Stimulated activated CD4-positive, alpha-beta T cell treated with anti-CD3 and anti-CD28 coated beads, Interleukin-1b, Interleukin-23, amount 100 ng/mL, for 1 hour (primary cell): ENCODE measurements at places on chromosomes 5 and 9.

DNA sequence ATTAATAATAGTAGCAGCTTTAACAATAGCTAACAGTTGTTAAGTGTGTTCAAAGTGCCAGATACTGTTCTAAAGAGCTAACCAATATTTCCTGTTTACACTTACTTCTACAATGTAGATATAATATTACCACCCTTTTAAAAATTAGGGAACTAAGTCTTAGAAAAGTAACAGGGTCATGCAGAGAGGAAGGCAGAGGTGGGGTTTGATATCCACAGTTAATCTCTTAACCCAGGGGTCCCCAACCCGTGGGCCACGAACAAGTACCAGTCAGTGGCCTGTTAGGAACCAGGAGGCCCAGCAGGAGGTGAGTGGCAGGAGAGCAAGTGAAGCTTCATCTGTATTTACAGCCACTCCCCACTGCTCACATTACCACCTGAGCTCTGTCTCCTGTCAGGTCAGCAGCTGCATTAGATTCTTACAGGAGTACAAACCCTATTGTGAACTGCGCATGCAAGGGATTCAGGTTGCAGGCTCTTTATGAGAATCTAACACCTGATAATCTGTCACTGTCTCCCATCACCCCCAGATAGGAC lies 89.1 kb downstream of the ACTL7B start:
- DNase-seq, result no peak

DNA sequence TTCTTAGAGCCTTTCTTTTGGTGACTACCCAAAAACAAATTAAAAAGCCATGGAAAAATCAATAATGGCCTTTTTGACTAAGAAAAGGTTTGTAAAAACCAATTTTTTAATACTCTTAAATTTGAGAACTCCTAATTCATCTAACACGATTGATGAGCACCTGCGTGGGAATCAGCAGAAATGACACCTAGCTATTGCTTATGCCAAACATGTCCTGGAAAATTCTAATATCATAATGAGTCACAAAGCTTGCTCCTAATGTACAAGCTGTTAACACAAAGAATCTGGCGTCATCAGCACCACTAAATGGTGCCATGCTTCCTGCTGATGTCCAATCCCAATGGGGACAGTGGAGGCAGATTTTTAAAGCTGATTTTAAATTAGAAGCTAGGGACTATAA lies 146.2 kb upstream of the LRRTM2 start:
- DNase-seq, result no peak

- no peak for DNase-seq
Measured at GRCh38 chr9:34049630-34050384, 1.1 kb upstream of the UBAP2 start.

- DNase-seq, result no peak
Measured at GRCh38 chr9:18423791-18424531, 50.0 kb upstream of the ADAMTSL1 start.

DNA sequence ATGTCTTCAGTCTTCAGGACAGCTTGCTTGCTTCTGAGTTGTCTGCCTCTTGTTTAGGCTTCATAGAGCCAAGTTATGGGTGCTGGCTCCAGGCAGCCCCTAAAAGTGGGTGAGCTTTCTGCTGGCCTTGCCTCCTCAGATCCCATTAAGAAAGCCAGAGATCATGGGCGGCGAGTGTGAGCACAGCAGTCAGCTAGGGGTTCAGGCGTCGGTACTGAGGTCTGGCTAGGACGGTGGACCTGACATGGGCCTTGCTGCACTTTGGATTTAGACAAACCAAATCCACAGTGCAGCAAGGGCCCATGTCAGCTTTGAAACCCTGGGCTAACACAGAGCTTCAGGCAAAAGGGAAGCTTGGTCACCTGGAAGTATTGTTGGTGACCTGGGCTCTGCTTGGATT lies 17.6 kb downstream of the PSAT1 start:
- no peak for DNase-seq

- no peak for DNase-seq
Measured at GRCh38 chr5:118017536-118017935, 970.8 kb downstream of the DTWD2 start.

DNA sequence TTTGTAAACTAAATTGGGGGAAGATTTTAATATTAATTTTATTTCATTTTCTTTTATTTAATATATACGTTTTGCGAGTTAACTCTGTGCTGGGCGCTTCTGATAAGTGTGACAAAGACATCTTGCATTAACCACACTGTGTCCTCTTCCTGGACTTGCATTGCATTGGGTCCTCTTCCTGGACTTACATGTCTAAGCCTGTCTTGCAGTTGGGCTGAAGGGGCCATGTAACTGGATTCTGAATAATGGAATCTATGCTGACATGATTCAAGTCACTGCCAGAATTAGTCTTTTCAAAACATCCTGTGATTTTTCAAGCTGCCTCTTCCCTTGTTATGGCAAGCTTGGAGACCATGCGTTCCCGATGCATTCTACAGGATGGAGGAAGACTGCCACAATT lies 122.6 kb downstream of the TRIM32 start:
- no peak for DNase-seq

DNA sequence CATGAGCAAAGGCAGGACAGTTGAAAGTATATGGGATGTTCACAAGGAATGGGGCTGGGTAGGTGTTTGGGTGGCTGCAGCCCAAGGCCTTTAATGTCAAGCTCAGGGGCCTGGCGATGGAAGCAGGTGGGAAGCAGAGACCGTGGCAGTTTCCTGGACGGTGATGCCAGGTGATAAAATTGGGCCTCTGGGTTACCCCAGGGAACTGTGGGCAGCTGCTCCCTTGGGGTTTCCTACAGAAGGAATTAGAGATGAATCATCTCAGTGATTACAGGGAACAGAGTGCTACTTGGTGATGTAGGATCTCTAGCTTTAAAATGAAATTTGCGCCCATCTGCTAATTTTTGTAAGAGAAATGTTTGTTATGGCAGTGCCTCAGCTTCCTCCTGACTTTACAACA lies 39.2 kb downstream of the TSTD2 start:
- DNase-seq, result no peak

DNA sequence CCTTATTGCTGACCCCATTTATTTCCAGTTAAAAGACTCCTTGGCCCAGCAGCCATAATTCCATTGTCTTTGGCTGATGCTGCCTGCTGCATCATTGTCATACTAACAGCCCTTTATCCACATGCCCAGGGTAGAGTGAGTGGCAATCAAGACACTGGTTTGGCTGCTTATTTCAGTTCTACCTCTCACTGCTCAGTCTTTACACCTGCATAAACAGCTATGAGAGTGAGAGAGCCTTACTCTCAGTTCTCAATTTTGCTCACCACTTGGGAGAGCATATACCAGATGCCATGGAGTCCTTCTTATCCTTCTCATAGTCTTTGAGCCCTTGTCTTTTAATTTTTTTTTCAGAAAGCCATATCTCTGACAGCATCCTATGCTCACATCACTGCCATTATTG lies 596.9 kb upstream of the CYLC2 start:
- no peak for DNase-seq

DNA sequence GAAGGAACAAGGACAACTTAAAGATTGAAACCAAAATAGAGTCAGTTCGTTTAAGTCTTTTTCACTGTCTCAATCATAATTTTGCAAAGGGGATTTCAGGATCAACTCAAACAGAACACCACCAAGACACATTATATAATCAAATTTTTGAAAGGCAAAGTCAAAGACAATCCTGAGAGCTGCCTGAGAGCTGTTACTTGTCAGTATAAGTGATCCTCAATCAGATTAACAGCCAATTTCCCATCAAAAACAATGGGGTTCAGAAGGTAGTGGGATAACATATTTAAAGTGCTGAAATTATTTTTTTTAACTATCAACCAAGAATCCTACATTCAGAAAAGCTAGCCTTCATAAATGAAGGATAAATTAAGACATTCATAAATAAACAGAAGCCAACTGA lies 19.3 kb upstream of the ABO start:
- no peak for DNase-seq

GRCh38 chr5:55445791-55446190 lies 89.0 kb downstream of the PLPP1 start:
- DNase-seq, result no peak

DNA sequence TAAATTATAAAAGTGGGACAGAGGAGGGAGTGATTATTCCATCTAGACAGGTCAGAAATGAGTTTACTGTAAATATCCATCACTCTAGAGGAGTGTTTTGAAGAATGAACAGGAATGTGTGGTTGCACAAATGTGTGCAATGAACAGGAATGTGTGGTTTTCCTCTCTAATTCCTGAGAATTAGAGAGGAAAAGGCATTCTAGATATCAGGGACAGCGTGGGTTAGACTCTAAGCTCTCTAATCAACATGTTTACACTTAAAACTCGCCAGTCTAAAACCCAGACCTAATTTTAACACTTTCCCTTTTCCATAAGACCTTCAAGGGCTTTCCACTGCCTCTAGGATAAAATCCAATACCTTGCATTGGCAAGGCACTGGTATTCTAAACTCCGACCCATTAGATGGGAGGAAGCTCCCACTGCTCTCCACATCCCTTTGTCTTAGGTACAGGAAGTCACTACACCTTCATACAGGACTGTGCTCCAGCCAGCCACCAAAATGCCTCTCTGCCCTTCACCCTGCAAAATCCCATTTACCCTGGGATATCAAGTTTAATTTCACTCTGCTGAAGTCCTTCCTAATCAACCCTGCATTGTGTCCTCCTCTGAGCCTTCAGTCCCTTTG lies 67.9 kb downstream of the NFIB start:
- DNase-seq, result no peak

DNA sequence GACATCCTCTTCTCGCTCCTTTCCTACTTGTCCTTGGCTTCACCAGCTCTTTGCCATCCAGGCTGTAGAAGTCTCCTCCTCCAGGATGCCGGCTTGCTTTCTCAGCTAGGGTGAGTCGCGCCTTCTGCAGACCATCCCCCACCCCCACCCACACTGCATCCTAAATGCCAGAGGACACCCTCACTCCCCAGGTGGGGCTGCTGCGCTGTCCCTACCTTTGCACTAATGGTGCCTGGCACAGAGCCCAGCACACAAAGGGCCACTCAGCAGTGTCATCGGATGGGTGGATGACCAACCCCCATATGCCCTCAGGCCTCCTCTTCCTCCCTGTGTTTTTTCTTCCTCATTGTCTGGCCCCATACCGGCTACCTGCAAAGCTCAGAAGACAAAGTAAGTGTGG lies 14.8 kb downstream of the IL9 start:
- DNase-seq, result no peak

- DNase-seq, result no peak
Measured at GRCh38 chr5:74766418-74766848, 484 bp downstream of the GFM2 start.

- DNase-seq, result no peak
Measured at GRCh38 chr9:137434498-137435380, 6.4 kb downstream of the ENTPD8 start.

GRCh38 chr9:17159469-17159868 lies 24.6 kb downstream of the CNTLN start:
- DNase-seq, result no peak

- DNase-seq, result no peak
Measured at GRCh38 chr5:88661806-88662207, 221.2 kb downstream of the MEF2C start.

GRCh38 chr5:13250464-13251291 lies 693.8 kb downstream of the DNAH5 start:
- no peak for DNase-seq

DNA sequence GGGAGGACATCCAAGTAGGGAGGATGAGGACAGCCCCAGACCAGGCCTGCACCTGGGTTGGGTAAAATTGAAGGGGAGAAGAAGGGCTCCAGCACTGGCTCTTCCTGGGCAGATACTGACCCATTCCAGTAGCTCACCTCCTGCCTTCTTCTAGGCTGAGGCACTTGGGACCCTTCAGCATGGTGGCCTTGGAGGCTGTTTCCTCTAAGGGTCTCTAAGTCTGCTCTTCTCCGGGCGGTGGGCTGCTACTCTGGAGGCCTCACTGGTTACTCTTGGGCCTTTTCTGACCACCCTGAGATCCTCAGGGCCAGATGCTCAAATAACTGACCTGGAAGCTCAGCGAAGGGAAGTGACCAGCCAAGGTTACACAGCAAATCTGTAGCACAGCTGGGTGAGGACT lies 2.8 kb upstream of the TIFAB start:
- no peak for DNase-seq

GRCh38 chr5:159199780-159200179 lies 9.6 kb downstream of the RNF145 start:
- no peak for DNase-seq
